GM19239 (cell line): ENCODE measurements at places on chromosomes 3 and 15.

DNA sequence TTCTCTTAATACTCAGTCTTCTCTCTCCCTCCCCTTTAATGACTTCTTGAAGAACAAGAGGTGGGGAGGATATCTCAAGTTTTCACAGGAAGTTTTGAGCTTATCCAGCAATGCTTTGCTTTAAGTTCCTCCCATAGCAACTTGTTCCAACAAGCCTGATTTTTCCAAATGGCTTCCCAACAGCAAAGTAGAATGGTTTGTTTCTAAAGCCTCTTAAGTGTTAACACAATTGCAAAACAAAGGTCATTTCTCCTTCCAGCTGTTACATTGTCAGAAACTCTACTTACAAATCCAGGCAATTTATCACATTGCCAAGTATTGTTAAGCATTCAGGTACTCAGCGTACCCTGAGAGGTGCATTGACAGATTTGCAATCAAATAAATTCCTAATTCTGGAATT lies 6.8 kb upstream of the ZNF770 start:
- DNase-seq: no peak

GRCh38 chr3:80451393-80451792 lies 683.6 kb upstream of the ROBO1 start:
- no peak for DNase-seq

DNA sequence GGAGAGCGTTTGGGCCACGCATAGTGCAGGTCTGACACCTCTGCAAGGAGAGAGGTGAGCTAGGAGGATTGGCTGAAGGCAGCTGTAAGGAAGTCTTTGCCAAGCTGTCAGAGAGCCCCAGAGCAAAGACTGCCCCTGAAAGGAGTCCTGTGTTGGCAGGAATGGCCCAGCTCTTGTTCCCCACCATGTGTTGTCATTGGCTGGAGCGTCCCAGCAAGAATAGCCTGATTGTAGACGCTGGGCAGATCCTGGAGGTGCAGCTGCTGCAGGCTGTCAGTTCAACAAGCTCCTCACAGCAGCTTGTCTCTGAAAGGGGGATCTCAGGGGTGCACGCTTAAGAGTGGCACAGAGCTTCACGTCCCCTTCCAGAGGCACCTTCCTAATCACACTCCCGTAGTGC lies 237.6 kb downstream of the FEZF2 start:
- DNase-seq: no peak

- DNase-seq: no peak
Measured at GRCh38 chr3:2731843-2732242, 378.3 kb downstream of the IL5RA start.

DNA sequence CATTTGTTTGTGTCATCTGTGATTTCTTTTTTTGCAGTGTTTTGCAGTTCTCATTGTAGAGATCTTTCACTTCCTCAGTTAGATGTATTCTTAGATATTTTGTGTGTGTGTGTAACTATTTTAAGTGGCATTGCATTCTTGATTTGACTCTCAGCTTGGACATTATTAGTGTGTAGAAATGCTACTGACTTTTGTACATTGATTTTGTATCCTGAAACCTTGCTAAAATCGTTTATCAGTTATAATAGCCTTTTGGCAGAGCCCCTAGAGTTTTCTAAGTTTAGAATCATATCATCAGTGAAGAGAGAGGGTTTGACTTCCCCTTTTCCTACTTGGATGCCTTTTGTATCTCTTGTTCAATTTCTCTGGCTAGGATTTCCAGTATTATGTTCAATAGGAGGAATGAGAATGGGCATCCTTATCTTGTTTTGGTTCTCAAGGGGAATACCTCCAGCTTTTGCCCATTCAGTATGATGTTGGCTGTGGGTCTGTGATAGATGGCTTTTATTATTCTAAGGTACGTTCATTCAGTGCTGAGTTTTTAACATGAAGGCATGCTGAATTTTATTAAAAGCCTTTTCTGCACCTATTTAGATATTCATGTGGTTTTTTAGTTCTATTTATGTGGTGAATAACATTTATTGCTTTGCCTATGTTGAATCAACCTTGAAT lies 211.7 kb downstream of the MBNL1 start:
- no peak for DNase-seq

GRCh38 chr3:18474202-18474601 lies 49.1 kb upstream of the SATB1 start:
- no peak for DNase-seq
